ENCODE measurements at places on chromosomes 16 and 17. TPM values are rescaled to one million over a fixed set of nuclear protein-coding genes. Genes with fewer than 3 reads are reported as not detected.

SARM1 gene
- 5.4 TPM for polyA plus RNA-seq

DNA sequence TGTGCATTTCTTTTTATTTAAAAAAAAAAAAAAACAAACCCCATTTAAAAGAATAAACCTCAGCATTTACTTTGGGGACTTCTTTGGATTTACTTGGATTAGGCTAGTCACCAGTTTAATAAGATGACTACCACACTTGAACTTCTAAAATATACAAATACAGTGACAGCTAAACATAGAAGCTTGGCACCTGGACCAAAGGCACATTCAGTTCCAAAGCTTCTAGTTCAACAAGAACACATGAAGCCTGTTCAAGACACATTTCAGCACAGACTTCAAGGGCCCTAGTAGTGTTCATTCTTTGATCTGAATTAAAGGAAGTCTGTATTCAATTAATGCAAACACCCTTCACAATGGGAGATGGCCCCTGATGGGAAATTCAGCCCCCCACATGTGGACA, 11.6 kb upstream of the ROGDI start:
- no peak for DNase-seq

- no peak for DNase-seq
Measured at GRCh38 chr16:13397126-13397525, 495.7 kb downstream of the SHISA9 start.

DNA sequence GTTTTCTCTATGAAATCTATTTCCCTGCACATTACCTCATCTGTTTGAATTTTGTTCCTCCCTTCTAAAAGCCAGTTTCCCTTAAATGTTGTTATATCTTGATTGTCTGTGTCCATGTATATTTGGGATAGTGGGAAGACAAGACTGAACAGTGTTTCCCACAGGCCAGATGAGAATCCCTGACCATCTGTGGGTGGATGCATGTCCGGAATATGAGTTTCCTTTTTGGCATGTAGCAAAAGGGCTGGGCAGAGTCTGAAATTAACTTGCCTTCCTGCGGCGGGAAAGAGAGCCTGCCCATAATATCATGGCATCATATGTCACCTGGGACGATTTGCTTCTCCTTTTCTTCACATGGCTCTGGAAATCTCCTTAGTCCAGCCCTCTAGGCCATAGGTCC, 385.8 kb upstream of the MAF start:
- DNase-seq = no peak

- no peak for DNase-seq
Measured at GRCh38 chr16:4787627-4788482, at the start of gene SEPTIN12. SEPTIN12 (minus strand) TSS chr16:4788345; CDS start chr16:4787645, 700 bp downstream.

GUCY2D gene
- not detected for polyA plus RNA-seq

TEX19 gene
- polyA plus RNA-seq = not detected

GRCh38 chr17:4895657-4896331, 3.5 kb upstream of the C17orf107 start:
- DNase-seq = no peak

DNA sequence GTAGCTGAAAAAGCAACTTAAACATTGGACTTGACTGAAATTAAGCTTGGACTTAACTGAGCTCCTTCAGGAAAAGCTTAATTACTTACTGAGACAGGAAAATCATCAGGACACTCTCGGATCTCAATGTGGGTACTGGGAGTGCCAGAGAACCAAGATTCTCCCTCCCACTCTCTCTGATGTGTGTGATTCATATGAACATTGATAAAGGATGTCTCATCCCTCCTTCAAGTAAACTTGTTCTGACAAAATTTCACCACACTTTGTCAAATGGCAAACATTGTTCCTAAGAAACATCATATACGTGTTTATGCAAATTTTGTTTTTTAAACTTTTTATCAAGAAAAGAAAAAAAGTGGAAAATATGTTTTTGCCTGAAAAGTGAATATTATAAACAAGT, 4.1 kb upstream of the SLFN5 start:
- DNase-seq = no peak

DNA sequence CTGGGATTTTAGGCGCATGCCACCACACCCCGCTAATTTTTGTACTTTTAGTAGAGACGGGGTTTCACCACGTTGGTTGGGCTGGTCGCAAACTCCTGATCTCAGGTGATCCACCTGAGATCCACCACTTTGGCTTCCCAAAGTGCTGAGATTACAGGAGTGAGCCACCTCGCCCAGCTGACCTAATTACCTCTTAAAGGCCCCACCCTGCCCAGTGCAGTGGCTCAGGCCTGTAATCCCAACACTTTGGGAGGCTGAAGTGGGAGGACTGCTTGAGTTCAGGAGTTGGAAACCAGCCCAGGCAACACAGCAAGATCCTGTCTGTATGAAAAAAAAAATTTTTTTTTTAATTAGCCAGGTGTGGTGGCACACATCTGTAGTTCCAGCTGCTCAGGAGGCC, 2.9 kb upstream of the COASY start:
- no peak for DNase-seq

DNA sequence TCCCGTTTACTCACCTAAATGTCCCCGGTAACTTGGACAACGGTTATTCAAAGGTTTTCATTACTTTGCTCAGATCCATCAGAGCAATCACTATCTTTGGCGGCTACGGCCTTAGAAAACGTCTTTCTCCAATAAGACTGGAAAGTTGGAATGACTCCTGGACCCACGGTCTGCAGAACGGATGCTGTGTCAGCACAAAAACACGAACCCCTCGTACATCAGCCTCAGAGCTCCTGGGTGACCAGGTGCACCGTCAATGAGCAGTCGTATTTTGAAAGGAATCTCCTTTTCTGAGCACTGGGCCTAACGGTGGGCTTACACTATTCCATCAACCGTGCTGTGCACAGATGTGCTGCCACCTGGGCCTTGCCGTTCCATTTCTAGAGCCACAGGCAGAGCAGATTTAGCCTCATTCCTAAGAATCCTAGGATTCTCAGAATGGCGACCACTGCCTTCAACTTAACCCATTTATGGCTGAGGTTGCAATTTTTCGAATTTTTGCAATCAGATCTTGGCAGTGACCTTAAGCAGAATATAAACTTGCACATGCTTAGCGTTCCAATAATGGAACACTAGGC, 110.8 kb upstream of the ZNF750 start:
- no peak for DNase-seq

DNA sequence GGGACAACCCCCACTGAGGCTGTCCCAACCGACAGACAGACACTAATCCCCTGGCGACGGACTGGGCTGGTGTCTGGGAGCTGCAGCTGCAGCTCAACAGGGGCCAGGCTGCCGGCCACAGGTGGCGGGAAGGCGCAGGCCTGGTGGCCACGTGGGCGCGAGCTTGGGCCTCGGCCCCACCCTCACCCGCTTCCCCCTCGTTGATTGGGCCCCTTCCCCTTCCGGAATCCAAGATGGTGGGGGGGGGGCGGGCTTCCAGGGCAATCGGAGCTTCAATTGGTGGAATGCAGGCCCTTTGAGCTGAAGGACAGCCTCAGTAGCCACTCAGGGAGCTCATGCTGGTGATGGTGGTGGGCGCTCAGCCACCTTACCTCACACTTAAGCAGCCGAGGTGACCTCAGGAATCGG, 8.7 kb upstream of the TBX4 start:
- DNase-seq = no peak

GRCh38 chr17:56808503-56808902, 25.2 kb downstream of the C17orf67 start:
- no peak for DNase-seq

DNA sequence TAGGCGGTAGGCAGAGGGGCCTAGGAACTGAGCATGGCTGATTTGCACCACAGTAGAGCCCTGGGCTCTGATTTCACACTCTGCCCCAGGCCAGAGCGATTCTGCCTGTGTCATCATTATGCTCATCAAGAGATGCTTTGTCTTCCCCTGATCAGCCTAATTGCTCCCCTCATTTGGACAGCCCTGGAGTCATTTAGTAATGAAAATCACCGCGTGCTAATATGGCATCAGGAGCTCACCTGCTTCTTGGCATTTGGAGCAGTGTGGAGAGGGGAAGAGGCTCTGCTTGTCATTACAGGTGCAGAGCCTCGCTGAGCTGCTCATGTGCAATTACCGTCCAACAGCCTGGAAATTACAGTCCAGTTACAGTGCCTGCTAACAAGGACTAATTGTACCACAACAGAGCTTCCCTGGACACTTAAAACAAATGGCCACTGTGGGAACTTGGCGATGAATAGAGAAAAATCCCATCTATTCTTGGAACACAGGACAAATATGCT, 157.1 kb upstream of the WSCD1 start:
- no peak for DNase-seq

ADGRG3 gene
- 0.63 TPM for polyA plus RNA-seq

SCN4A gene
- 0.04 TPM for polyA plus RNA-seq

DNA sequence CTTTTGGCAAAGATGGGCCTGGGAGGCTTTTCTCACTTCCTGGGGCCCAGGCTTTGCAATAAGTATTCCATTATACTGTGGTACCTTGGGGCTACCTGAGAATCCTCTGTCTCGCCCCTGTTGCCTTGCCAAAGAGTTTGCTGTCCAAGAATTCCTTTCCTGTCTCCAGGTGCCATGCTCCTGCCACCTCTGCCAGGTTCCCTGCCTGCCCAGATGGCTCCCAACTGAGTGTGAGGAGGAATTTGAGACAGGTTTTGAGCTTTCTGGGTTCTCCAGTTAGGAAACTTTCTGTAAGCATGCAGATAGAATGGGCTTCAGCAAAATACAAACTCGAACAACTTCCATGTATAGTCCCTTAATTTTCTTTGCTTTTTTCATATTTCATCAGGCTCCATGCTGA, 5.8 kb downstream of the MAPT start:
- no peak for DNase-seq

- no peak for DNase-seq
Measured at GRCh38 chr16:70767377-70768202, 33.4 kb downstream of the VAC14 start.

PRDM7 gene
- polyA plus RNA-seq = not detected

- peak; percentile 72 for DNase-seq
Measured at GRCh38 chr16:4328046-4328781, 12.3 kb downstream of the GLIS2 start.

GRCh38 chr17:63113167-63113566, 147.1 kb downstream of the TANC2 start:
- no peak for DNase-seq

DNA sequence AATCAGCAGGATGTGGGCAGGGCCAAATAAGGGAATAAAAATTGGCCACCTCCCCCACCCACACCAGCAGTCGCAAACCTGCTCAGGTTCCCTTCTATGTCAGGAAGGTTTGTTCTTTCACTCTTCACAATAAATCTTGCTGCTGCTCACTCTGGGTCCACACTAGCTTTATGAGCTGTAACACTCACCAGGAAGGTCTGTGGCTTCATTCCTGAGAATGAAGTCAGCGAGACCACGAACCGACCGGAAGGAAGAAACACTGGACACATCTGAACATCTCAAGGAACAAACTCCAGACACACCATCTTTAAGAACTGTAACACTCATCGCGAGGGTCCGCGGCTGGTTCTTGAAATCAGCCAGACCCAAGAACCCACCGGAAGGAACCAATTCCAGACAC, 115.5 kb upstream of the TBX2 start:
- no peak for DNase-seq

DNA sequence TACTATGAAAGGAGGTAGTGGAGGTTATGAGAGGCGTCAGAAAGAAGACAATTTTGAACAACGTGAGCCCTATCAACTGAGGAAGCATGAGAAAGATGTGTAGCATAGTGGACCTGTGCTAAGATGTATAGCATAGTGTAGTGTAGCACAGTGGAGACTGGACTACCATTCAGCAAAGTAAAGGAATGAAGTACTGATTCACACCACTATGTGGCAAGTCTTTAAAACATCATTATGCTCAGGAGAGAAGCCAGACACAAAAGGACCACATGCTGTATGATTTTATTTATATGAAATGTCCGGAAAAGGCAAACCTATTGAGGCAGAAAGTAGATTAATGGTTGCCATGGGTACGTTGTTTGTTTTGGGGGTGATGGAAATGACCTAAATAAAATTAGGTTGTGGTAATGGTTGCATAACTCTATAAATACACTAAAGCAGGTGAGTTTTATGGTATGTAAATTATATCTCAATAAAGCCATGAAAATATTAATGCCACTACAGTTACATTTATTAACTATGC, 20.4 kb upstream of the XYLT1 start:
- DNase-seq = no peak

DNA sequence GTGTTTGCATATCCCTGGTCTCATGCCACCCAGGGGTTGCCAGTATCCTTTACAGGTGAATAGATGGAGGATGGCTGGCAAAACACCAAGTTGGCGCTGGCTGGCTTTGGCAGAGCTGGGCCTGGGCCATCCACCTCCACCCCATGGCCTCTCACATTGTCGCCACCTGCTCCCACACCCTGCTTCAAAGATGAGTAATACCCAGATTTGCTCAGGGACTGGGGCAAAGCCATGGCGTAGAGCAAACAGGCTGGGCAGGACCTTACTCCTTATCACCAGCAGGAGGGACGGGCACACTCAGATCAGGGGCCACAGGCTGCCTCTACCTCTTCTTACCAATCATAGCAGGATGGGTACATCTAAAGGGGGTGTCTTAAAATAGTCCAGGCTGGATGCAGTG, 24.3 kb downstream of the PLA2G10 start:
- DNase-seq = no peak

TP53TG3B gene
- not detected for polyA plus RNA-seq

NOTUM gene
- polyA plus RNA-seq = 2.0 TPM

DNA sequence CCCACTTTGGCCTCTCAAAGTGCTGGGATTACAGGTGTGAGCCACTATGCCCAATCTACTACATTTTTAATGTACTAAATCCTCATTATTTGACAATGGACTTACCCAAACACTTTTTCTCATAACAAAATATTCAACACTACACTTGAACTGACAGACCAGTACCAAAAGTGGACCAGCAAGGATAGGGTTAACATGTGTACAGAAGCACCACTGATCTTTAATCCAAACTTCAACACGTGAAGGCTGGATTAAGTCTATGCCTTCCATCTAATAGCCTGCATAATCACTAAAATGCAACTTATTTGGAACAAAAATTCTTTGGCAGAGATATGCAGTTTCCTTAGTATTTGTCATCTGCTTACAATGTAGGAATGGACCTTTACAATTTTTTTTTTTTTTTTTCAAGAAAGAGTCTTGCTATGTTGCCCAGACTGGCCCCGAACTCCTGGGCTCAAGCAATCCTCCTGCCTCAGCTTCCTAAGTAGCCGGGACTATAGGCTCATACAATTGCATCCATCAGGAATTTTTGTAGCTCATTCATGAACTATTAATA, 60.0 kb upstream of the BCAR1 start:
- no peak for DNase-seq

DNA sequence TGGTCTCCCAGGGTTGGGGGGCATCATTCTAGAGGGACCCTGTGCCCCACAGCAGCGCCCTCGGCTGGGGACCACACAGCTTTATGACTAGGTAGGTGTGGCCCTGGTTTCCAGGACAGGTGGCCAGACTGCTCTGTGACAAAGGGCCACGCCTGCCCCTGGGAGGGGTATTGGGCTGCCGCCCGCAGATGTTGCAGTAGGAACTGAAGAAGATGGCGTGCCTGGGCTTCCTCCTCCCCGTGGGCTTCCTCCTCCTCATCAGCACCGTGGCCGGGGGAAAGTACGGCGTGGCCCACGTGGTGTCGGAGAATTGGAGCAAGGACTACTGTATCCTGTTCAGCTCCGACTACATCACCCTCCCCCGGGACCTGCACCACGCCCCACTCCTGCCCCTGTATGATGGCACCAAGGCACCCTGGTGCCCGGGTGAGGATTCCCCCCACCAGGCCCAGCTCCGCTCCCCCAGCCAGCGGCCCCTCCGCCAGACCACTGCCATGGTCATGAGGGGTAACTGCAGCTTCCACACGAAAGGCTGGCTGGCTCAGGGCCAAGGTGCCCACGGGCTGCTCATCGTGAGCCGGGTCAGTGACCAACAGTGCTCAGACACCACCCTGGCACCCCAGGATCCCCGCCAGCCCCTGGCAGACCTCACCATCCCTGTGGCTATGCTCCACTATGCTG, at the start of gene SPPL2C:
TSS of gene SPPL2C (plus strand) at position 187 of the 681 bp plus-strand sequence. CDS start at position 213, 26 bp downstream.
- DNase-seq = no peak
